ENCODE measurements at places on chromosomes 1 and 21.
A peak's percentile ranks its signal among the peaks of the same experiment; 100 is the strongest.

DNA sequence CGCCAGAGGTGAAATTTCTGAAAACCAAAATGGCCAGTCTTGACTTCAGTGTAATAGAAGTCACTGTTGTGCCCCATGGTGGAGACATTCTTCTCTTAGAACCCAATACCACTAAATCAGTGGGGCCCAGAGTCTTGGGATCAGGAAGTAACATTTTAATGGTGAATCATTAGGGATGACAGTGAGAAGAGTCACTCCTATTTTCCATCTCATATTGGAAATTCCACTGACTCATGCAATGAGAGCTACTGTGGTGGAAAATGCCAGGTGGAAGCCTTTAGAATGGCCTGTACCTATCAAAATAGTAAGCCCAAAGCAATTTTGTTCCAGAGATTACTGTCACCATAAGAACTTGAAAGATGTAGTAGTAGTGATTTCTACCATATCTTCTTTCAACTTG, 20.6 kb upstream of the PPM1J start:
- DNase-seq, result no peak

DNA sequence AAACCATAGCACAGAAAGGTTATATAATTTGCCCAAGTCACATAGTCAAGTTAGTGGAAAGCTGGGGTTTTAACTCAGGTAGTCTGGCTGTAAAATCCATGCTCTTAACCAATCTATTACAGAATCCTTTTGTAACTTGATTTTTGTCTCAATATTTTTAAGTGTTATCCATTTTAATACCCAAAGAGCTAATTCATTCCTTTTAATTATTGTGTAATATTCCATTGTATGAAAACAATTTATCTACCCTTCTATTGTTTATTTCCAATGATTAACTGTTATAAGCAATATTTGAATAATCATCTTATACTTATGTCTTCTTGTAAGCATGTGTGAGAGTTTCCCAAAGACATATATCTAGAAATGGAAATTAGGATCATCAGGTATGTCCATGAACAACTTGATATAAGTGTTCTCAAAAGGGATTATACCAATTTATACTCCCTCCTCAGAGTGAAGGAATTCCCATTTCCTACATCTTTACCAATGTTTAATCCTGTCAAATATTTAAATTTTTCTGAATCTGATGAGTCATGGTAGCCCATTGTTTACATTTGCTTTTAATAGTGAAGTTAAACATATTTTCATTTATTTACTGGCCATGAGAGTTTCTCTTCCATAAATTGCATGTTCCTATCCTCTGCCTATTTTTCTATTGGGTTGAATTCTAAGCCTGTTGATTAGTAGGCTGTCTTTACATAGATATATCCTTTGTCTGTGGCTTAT, 13.9 kb downstream of the TEX50 start:
- DNase-seq, result no peak

GRCh38 chr21:43016728-43017127, 42.4 kb downstream of the PKNOX1 start:
- no peak for DNase-seq

DNA sequence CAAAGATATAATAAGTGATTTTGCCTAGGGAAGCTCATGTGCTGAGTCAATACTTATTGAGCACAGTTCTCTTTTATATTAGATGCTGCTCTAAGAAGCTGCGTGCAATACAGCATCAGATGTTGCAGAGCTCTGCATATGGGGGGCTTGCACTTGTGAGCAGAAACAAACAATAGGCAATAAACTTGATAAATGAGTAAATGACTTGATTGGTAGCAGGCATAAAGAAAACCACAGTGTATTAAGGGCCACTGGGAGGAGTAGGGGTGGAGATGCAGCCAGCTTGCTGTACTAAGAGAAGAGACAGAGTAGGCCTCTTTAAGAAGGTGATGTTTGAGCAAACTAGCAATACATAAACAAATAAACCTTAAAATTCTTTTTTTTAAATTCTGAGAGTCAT, 598.5 kb upstream of the ADAMTS5 start:
- no peak for DNase-seq

DNA sequence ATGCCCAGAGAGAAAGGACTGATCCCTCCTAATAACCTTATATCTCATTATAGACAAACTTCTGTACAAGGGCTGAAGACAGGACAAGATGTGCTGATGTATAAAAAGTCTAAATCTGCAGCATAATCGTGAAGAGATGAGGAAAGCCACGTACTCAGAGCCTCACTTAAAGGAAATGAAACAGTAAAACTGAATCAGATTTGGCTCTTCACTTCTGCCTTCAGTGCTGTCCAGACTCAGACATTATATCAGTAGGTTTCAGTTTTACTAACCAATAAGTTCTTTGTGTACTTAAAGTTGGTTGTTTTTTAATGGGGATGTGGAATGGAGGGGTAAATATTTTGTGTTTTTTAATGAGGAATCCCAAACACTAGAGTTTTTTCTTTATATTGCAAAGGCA, 45.3 kb upstream of the RGS1 start:
- peak; percentile 80 for DNase-seq

GRCh38 chr1:9658199-9658598, 6.7 kb downstream of the PIK3CD start:
- no peak for DNase-seq

GRCh38 chr1:33143698-33144097, 38.1 kb downstream of the TRIM62 start:
- DNase-seq, result no peak

GRCh38 chr1:187862506-187862905, 1033.8 kb downstream of the PLA2G4A start:
- no peak for DNase-seq

DNA sequence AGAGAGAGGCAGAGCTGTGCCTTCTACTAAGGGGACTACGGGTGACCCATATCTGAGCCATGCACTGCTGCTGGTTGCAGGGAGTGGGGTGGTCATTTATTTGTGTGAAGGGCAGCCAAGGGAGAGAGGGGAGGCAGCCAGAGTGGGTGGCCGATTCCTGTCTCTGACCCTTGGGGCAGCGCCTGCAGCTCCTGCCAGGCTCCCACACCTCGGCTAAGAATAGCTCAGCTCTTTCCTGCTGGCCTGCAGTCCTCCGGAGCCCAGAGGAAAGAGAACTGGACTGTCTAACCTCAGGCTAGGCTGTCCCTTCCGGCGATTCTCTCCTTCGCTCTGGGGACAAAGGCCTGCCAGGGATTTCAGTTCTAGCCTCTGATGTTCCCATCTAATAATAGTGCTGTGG, 11.6 kb upstream of the CD34 start:
- DNase-seq, result no peak

DNA sequence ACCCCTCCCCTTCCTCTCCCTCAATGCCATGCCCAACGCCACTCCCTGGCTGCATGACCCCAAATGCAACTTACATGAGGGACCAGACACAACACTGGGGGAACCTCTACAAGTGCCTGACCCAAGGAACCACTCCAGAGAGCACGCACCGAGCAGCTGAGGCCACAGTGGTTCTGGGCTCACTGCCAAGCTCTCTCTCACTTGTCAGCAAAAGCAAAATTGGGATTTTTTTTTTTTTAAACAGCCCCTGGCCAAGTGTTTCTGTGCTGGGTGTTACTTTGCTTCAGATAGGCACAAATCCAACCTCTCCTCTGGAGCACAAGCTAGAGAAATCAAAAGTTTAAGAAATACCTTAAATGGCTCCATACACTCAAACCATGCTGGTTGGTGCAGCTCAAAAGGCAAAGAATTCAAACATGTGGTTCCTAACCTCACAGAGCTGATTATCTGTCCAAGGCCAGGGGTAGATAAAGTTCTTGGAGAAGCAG, 363.0 kb downstream of the SETD4 start:
- peak; percentile 88 for DNase-seq

GRCh38 chr1:35112668-35113067, 33.5 kb downstream of the ZMYM1 start:
- DNase-seq, result no peak

- no peak for DNase-seq
These were observed 43.7 kb downstream of the SRSF11 start for GRCh38 chr1:70264839-70265238.

- DNase-seq, result no peak
These were observed 28.6 kb upstream of the IFNAR1 start for GRCh38 chr21:33296156-33296555.

DNA sequence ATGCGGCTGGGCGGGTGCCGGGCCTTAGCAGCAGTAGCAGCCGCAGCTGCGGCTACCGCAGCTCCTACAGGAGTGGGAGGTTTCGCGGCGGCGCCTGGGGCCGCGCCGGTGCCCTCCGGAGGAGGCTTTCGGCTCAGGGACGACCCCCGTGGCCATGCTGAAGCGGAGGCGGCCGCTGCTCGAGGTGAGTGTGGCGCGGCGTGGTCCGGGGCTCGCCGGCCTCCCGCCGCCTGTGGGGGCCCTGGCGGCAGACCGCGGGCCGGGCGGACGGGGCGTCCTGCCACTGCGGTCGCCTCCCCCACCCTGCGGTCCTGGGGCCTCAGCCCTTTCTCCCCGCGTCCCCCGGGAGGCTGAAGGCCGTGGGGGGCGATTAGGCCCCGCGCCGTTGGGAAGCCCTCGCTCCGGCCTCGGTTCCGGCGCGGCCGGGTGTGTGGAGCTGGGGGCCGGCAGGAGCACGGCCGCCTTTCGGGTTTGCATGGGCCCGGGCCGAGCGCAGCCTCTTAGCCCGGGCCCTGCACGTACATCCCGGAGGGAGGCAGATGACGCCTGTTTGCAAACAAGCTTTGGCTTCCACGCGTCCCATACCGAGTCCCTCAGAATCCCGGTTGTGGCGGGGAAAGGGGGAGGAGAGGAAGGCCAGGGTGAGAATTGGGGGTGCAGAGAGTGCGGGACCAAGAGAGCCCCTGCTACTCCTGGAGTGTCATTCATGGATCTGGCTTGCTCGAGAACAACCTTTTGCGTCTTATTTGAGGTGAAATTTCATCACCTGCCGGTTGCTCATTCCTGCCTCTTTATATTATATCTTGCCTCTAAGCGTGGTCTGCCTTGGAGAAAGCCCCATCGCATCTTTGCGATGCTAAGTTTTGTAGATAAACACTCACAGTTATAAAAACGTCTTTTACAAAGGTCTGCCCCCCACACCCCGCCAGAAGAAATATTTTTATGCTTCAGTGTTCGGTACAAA, 613 bp downstream of the ZFYVE9 start:
- no peak for DNase-seq

DNA sequence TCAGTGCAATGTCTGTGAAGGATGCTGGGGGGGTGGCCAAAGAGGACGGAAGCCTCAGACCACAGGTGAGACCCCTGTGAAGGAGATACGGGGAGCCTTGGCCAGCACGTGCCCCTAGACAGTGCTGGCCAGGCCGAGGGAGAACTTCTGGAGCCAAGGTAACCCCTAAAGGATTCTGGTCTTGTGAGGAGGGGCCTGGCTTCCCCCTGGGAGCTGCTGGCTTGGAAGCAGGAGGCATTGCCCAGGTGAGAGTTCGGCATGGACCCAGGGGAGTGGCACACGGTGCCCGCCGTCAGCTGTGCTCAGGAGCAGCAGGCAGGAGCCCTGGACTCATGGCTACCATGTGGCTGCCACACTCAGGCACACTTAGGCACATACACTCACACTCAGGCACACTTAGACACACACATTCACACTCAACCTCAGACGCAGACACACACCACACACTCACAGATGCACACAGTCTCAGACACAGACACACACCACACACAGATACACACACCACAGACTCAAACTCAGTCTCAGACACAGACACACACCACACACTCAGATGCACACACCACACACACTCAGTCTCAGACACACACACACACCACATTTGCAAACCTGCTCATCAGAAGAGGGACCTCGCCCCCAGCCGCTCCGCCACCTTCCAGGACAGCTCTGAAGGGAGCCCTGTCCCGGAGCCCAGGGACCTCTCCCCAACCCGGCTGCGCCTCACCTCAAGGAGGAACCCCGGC, 1.1 kb upstream of the COL6A2 start:
- no peak for DNase-seq

DNA sequence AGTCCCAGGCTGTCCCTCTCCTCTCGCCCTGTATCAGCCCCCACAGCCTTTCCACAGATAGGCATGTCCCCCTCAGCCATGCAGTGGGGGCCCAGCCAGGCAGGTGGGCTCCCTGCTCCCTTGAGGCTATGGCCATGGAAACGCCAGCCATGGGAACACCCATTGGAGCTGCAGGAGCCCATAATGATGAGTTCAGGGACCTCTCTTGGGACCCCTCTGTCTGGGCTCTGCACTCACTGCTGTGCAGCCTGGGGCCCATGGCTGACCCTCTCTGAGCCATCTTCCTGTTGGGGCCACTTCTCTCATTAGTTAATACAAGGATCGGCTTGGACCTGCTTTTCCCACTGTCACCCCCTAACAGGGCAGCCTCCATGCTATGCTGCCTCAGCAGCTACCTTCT, 33.2 kb downstream of the WNT3A start:
- no peak for DNase-seq

- DNase-seq, result no peak
These were observed 88.2 kb downstream of the GFI1 start for GRCh38 chr1:92398519-92398918.

DNA sequence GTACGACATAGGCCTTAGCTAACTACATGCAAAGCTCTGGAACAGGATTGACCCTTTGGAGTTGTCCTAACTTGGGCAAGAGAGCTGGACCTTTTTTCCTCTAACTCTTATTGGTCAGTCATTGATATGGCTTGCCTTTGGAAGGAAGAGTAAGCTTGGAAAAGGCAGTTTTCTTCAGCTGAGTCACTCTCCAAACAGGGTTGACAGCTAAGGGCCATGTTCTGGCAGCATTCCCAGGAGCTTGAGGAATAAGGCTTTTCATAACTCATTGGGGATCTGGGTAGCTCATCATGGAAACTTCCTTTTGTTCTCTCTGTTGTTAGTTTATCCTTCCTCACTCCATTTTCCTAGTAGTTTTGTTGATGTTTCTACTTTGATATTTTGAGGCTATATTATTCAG, 14.5 kb upstream of the ERRFI1 start:
- DNase-seq, result no peak

- DNase-seq, result no peak
These were observed 141.0 kb upstream of the NGF start for GRCh38 chr1:115479055-115479482.

DNA sequence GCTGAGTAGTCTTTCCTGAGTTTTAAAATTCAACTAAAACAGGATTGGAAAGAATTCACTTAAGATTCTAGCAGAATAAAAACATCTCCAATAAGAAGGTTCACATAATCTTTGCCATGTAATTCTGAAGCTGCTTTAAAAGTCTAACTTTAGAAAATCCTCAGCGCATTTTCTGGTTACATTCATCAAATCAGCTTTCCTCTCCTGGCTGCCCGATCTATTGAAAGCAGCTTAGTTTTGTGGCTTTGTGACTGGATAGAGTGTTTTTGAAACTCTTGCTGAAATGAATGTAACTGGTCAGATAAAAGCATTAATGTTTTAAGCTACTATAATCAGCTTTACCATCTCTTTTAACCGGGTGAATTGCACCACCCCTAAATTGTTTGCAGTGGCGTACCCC, 66.8 kb downstream of the DOP1B start:
- no peak for DNase-seq

GRCh38 chr1:200258447-200259375, 151.1 kb downstream of the ZNF281 start:
- no peak for DNase-seq

DNA sequence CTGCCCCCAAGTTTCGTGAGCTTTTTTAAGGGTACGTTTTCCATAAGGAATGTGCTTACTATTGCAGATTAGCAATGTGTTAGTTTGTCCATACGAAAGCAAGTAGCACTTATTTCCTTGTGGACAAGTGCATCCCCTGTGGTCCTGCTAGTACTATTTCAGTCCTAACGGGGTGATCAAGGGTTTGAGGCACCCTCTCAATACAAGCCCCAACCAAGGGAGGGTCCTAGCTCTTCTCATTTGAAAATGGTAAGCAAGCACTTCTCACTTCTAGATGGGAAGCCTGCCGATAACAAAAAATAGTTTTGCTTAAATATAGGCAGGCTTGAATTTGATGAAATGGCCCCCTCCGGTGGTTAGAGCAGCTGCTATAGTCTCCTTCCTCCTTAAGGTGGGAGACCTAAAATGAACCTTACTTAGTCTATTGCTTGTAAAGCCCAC, 64.0 kb upstream of the HMCN1 start:
- peak; percentile 32 for DNase-seq

Data from pons (tissue), 1 donor.